Activated CD4-positive, alpha-beta T cell treated with anti-CD3 and anti-CD28 coated beads, Interleukin-2, amount 50 U/mL, for 4 hours (primary cell): ENCODE measurements at places on chromosomes 13 and 19.

DNA sequence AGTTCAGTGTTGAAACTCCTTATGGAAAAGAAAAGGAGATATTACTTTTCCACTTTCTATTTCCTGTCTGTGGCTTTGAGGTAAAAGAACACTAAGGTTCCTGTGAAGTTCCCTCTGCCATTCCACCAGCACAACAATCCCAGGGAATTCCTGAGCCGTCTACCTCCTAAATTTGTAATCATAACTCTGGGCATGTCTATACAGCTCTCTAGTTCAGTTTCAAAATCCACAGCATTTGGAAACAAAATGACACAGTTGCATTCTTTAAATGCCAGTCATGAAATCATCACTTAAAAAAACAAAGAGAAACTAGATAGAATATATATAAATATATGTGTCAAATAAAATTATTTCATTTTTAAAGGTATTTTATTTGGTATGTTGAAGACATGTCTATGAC lies 9.0 kb upstream of the THSD1 start:
- DNase-seq = no peak

DNA sequence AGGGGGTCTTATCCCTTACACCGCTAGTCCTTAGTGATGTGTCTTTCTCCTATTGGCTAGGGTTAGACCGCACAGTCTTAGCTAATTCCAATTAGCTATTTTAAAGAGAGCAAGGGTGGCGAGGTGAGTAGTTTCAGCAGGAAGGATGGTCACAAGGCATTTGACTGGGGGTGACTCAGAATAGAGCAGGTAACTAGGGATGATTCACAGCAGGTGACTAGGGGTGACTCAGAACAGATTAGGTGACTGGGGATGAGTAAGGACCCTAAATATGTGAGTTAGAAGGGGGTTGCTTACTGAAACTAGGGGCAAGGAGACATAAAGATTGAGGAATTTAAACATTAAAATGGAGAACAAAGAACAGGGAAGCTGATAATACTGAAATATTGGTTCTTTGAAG lies 64.3 kb downstream of the ZNF66 start:
- no peak for DNase-seq

GRCh38 chr19:993831-994393 lies 6.3 kb upstream of the GRIN3B start:
- no peak for DNase-seq

- DNase-seq = peak; percentile 42
Measured at GRCh38 chr19:17339088-17339741, 1.9 kb downstream of the GTPBP3 start.

- no peak for DNase-seq
Measured at GRCh38 chr19:43936188-43936587, 1.1 kb upstream of the ZNF45 start.

- DNase-seq = no peak
Measured at GRCh38 chr19:2747349-2747748, 7.5 kb upstream of the SLC39A3 start.

- DNase-seq = no peak
Measured at GRCh38 chr19:50932018-50932689, 20.7 kb downstream of the KLK5 start.

- DNase-seq = no peak
Measured at GRCh38 chr19:3945838-3946237, 13.0 kb downstream of the NMRK2 start.

DNA sequence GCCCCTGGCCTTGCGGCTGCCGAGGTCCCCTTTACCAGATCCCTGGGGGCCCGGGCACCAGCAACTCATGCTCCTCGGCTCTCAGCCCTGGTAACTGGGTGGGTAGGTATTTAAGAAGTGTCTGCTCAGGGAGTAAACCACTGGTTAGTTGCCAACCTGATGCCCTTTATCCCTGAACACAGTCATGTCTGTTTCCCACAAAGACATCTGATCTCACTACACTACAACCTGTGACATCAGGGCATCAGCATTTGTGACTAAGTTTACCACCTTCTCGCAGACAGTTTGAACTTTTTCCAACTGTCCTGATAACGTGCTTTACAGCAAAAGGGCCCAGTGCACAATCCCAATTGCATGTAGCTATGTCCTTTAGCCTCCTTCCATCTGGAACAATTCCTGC lies 22.0 kb downstream of the GGACT start:
- DNase-seq = no peak

GRCh38 chr13:113630296-113630695 lies 27.7 kb downstream of the ATP4B start:
- DNase-seq = no peak

DNA sequence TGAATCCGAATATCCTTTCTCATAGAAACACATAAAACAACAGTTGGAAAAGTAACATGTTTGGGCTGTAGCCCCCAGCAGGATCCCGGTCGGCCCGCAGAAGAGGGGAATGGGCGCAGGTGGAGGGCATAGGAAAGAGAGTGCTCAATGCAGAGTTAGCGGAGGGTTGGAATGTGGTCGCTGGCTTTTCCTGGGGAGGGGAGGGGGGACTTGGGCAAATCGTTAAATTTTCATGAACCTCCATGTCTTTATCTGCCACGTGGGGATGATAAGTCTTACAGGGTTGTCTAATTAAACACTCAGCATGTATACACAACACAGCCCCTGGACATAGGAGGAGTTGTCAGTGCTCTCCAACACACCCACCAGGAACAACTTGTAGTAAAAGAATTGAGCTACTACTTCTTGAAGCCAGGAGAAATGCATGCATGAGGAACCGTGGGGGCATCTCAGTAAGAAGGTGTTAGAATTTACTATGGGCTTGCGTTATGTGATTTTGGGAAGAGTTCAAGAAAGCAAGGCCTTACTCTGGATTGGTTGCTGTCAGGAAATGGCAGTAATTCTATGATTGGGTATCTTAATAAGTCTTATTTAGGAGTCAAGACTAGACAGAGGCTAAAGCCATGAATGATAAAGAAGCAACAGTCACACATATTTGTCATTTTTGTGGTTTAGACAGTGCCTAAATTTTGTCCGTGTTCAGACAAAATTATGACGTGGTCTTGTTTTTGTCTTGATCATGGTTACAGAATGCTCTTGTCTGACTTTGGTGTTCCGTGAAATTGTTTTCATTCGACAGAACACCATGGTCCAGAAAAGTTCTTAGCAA lies 671 bp upstream of the SLC46A3 start:
- no peak for DNase-seq

- no peak for DNase-seq
Measured at GRCh38 chr19:13138916-13139198, 11.3 kb downstream of the STX10 start.

DNA sequence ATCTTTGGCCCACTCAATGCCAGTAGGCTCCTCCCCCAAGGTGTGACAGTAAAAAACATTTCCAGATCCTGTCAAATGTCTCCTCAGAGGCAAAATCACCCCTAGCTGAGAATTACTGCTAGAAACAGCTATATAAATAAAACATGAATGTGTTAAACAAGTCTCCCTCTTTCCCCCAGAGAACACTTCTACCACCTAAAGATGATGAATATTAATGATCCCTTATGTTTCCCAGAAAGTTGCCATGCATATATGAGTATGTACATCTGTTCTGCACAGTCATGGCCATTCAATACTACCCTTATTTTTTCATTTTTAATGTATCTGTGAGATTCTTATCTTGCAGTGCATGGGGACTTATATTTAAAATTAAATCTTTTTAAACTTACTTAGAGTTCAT lies 230.0 kb downstream of the SHISA2 start:
- no peak for DNase-seq

DNA sequence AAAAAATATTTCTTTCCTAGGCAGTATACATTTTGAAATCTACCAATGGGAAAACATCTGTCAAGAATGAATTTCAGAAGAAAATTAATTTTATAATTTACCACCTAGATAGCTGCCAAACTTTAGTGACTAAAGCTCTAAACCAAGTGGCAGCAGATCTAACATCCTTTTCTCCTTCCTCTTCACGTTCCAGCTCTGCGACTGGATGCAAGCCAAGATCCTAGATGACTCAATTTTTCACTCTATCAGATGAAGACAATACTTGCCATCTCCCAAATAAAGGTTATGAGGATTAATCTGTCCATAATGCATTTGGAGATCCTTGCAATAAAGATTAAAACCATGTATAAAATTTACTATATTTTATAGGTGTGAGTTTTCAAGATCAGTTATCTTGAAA lies 66.7 kb upstream of the MIR17HG start:
- no peak for DNase-seq

GRCh38 chr19:54099190-54099902 lies 1.3 kb downstream of the OSCAR start:
- DNase-seq = no peak

DNA sequence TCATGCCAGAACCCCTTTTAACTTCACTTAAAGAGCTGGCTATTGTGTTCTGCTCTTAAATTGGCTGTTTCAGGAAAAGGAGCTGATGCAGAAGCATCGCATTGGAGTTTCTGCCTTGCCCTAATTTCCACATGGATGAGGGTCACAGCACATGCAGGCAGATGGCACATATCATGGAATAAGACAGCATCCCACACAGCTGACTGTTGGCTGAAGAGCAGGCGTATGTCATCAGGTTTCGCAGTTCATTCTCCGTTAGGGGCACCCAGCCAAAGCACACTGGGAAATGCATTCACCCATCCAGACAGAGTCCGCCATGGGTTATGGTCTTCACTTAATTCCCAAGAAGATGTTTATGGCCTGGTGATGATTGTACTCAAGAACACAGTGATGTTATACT lies 572.5 kb downstream of the LIG4 start:
- no peak for DNase-seq

DNA sequence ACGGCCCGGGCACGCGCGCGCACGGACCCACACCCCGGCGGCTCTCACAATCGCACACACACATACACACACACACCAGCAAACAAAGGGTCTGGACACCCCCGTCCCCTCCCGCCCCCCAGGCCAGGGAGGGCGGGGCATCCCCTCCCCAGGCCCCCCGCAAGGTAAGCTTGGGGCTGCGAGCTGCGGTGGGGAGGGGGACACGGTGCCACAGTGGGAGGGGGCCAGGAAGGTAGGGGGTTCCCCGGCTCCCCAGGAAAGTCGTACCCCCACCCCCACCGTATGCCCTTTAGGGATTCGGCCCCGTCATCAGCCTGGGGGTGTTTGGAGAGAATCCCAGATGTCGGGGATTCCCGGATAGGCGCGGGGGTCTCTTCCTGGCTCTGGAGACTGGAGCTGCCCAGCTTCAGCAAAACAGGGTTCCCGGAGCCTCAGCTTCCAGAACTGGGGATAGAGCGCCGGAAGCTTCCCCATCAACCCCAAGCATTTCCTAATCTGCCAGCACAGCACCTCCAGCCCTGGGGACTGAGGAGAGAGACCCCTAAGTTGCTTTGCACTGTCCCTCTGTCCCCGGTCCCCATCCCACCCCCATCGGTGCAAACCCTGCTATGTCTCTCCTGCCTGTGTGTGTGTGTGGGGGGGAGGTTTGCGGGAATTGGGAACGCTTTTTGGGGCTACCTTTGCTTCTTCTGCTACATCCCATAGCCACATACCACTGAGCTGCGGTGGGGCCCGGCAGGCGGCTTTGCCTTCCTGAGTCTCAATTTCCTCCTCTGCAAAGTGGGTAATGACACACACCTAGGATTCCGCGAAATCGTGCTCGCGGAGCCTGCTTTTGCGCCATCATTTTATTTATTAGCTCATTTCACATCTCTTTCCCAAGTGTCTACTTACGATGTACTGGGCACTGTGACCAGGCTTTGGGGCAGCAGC lies 1.8 kb upstream of the CDC37 start:
- DNase-seq = peak; percentile 62

- no peak for DNase-seq
Measured at GRCh38 chr13:92407858-92408257, 818.7 kb upstream of the GPC6 start.

DNA sequence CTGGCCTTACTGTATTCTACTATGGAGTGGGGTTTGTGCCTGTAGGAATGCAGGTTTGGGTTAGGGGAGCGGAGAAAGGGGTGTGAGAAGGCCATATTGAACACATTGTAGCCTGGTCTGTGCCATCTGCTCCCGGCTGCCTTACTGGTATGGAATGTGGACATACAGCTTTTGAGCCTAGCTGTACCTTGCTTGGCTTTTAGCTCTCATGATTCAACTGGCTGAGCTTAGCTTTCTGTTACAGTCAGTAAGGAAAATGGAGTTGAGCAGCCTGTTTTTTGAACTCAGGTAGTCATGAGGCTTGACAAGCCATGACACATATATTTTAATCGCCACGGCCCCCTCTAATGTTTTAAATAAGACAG lies 41.6 kb downstream of the ARHGAP35 start:
- no peak for DNase-seq

DNA sequence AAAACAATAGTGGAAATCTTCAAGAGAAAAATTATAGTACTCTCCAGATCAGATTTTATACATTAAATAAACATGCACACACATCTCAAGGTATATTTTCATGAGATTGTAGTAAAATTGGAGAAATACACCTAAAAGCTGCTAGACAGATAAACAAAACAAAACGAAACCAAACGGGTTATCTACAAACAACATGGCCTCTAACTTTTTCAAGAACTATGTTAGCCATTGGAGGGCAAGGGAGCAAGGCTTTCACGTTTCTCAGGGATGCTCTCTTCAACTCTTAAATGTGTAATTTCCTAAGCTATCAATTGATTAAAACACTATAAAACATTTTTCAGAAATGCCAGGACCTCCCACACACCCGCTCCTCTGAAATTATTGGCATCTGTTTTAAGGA lies 1262.4 kb upstream of the PCDH20 start:
- no peak for DNase-seq

- no peak for DNase-seq
Measured at GRCh38 chr19:54136086-54136863, 1.3 kb upstream of the CNOT3 start.

- no peak for DNase-seq
Measured at GRCh38 chr13:43377973-43378372, 354.6 kb downstream of the DNAJC15 start.

- DNase-seq = no peak
Measured at GRCh38 chr19:7545904-7546303, 10.4 kb downstream of the PNPLA6 start.

DNA sequence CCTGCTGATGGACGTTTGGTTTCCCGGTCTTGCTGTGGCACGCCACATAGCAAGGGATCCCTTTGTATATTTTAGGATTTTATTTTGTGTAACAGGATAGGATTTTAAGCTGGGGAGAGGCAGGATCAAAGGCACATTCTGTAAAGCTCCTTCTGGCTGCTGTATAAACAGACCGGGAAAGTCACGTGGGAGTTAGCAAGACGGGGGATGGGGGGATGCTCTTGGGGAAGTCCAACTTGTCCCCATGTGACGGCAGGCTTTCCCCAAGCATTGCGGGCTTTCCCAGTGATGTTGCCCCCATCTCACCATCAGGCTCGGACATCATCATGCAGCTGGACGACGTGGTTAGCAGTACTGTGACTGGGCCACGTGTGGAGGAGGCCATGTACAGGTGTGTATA lies 5.8 kb downstream of the QTRT1 start:
- DNase-seq = no peak
